ENCODE measurements at places on chromosomes 16 and 17.

DNA sequence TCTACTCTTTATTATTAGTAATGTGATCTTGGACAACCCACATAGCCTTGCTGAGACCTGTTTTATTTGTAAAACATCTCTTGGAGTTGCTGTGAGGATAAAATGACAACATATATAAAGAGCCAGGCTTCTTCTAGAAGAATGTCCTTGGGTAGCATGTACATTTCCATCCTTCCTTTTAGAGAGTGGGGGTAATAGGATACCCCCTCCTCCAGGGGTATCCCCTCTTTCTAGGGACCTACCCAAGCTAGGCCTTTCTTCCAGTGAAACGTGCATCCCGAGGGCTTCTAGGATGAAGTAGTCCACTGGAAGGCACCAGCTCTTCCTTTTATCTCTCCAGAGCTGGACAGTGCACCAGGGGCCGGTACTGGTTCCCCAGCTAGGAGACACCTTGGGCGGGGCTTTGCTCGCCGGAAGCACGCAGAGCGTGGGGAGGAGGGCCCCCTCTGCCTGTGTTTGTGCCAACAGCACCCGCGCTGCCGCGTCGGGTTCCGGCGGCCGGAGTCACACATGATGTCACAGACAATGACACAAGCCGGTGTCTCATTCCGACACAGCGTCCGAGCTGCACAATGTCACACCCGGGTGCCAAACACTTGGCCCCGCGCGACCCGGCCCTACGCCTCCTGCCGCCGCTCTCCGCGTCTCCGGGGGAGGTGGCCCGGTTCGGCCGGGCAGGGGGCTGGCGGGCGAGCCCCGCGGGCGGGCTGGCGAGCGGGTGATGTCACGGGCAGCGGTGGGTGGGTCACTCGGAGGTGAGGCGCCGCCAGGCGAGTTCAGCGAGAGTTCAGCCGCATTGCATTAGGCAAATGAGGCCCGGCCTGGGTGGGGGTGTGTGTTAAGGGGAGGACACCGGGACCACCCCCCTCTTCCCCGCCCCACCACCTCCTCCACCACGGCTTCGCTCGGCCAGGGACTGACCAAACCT is 23.4 kb downstream of the GJD3 start:
- peak; percentile 89 for DNase-seq

DNA sequence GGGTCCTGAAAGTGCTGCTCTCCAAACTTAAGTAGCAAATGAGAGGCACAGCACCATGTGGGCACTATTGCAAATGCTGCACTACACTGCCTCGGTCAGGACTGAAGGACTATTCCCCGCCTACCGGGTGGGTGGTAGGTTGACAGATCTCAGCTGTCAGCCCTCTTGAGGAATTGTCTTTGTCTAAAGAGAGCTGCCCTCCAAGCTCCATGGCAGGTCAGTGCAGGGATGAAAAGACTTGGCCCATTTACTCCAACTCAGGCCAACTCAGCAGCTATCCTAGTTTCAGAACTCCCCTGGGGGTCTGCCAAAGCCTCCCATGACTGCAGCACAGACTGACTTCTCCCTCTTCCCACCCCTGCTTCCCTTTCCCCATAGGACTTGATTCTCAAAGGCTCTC is 3.4 kb upstream of the PDZD9 start:
- DNase-seq: no peak

DNA sequence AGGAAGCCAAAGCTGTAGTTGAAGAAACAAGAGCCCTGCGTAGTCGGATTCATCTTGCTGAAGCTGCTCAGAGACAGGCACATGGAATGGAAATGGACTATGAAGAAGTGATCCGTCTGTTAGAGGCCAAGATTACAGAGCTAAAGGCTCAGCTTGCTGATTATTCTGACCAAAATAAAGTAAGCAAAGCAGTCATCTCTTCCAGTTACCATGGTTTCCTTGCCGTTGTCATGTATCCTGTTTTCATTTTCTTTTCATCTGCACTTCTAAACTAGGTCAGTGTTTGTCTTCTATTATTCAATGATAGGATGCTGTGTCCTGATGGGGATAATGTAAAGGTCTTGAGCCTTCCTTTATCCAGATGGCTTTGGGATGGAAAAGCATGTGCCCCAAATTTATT is 104.3 kb downstream of the STXBP4 start:
- DNase-seq: no peak

DNA sequence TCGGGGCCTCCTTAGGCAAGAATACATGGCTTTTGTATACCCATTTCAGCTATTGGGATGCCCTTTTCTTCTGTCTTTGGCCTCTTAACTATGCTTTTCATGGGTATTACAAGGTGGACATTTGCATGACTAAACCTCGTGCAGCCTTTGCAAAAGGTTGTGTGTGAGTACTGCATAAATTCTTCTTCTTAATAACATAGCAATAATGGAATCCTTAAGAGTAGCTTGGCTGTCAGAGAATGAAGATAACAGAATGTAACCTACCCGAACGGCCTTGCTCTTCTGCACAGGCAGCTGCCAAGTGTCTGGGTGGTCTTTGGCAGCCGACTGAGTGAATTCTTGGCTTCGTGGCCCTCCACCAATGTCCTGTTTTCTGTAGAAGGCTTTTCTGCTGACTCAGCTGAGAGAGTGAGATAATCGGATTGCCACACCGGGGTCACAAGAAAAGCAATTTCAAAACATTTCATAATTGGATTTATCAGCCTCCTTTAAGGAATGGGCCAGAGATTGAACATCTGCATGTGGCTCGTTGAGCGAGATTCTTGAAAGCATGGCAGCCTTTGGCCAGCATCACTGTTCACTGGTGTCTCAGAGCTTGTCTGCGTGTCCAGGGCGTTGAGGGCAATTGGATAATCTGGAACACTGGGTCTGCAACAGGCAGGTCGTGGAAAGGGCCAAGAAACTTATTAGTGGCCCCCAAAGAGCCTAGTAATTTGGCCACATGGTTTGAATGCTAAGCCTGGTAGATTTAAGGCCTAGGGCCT is 13.4 kb downstream of the IRF8 start:
- DNase-seq: no peak

DNA sequence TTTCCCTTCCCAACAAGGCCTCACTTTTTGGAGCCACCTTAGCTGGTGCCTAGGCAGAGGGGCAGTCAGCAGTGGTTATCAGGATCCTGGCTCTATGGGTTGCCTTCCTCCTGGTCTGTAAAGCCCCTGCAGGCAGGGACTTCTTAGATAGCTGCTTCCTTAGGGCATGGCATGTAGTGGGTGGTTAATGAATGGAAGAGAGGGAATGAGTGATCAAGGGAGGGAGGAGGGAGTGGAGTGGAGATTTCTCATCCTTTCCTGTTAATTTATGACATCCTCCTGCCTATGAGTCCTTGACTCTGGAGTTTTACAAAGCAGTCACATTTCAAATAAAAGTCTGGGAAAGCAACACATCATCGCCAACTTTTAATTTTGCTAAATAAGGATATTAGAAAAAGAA is 40.7 kb downstream of the SNX20 start:
- no peak for DNase-seq

Data from T-helper 1 cell (primary cell).